HuH-7.5 (cell line): ENCODE measurements at places on chromosomes 11 and 22.
A peak's percentile ranks its signal among the peaks of the same experiment; 100 is the strongest.

- DNase-seq = peak; percentile 61
Observed at GRCh38 chr22:46036558-46037408, 59.8 kb upstream of the WNT7B start.

DNA sequence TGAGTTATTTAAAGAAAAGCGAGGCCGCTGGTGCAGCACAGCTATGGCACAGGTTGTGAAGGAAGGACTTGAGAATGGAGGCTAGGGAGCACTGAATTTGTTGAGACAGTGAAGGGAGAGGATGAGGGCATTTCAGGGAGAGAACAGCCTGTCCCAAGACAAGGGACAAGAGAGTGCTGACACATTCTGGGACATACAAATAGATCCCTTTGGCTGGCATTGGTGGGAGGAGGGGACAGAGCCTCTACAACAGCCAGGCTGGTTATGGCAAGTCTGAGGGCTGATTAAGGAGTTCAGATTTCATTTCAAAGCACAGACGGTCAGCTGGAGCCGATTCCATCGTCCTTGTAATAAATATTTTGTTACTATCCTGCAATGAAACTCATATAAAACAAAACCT, 1.7 kb upstream of the SLC29A2 start:
- no peak for DNase-seq

DNA sequence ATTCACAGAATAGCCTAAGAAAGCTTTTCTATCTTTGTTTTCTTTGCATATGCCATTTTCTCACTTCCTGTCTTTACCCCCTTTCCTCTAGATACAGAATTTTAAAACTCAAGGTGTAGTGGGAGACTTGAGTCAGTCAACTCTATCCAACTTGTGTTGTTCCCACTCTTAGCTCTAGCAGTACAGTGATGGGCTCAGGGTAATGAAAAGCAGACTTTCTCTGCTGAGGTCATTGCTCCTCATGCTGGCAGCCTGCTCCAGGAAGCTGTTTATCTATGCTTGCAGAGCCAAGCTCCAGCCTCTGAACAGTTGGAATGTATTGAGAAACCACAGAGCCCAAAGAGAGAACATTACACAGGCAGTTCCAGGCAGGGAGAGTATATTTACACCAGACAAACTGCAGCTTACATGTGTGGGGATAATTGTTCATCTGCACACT, 68.1 kb downstream of the CSTPP1 start:
- DNase-seq = peak; percentile 49

- DNase-seq = no peak
Observed at GRCh38 chr11:45481026-45481425, 184.4 kb downstream of the CHST1 start.

- DNase-seq = no peak
Observed at GRCh38 chr22:35887296-35887875, 141.2 kb downstream of the RBFOX2 start.

- no peak for DNase-seq
Observed at GRCh38 chr11:57202281-57202680, 20.5 kb downstream of the LRRC55 start.

GRCh38 chr11:105298174-105298573, 158.6 kb upstream of the CARD18 start:
- DNase-seq = no peak

DNA sequence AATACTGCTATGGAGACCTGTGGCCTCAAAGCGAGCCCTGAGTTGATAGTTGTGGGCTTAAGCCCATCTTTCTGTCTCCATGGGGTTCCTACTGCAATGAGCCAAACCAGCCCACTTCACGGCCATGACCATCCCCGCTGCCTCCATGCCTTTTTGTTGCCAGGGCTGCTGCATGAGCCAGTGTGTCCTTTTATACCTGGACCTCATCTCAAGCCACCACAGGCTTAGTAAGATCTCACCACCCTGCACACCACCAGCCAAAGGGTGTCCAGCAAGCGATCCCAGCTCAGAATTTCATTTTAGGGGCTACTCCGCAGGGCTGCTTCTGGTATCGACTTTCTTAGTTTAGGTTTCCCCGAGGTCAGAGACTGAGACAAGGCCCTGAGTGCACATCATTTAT, 8.3 kb downstream of the TP53AIP1 start:
- no peak for DNase-seq

DNA sequence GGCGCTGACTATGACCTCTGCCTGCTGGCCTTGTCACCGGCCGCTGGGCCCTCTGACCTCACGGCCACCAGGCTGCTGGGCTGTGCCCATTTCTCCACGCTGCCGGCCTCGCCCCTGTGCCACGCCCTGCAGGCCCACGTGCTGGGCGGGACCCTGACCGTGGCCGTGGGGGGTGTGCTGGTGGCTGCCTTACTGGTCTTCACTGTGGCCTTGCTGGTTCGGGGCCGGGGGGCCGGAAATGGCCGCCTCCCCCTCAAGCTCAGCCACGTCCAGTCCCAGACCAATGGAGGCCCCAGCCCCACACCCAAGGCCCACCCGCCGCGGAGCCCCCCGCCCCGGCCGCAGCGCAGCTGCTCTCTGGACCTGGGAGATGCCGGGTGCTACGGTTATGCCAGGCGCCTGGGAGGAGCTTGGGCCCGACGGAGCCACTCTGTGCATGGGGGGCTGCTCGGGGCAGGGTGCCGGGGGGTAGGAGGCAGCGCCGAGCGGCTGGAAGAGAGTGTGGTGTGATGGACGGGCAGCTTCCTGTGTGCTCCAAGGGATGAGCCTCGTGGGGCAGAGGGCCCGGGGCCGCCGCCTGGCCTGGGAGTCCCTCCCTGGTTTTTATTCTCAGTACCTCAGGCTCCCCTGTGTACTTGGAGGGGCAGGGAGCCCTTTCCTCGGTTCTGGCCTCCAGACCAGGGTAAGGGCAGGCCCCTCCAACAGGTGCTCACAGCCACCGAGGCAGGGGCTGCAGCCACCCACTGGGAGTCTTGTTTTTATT, 3.0 kb downstream of the LRFN4 start:
- DNase-seq = peak; percentile 83

DNA sequence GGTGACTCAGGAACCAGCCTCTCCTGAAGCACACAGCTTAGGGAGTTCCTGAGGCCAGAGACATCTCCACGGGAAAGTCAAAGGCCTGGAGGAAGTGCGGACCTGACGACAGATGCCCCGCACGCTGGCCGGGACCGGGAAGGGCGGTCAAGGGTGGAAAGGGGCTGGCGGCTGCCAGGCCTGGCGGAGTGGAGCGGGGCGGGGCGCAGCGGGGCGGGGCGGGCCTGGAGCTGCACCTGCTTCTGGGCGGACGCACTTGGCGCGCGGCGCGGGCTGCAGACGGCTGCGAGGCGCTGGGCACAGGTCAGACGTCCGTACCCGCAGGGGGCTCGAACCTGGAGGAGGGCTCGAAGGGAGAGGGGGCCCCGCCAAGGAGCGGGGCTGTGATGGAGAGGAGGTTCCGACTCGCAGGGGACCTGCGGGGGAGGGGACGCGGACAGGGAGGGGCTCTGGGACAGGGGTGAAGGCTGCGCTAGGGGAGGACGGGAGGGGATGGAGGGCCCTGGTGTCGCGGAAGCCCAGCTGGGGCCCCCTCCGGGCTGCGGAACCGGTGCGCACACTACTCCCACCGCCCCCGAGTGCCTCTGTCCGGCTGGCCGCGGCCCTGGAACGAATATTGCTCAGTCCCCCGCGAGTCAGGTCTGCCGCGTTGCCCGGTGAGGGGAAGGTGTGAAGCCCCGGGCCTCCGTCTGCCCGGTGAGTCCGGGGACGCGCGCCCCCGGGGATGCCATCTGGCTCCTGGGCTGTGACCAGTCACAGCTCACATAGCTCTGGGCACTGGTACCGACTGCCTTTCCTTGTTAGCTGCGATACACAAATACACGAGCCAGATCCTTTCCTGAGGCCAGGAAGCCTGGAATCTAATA, at the start of gene TMEM45B:
Gene TMEM45B, plus strand, starts transcription at position 253 of the 866 bp plus-strand sequence. CDS start 36,635 bp downstream, outside the sequence.
- DNase-seq = no peak

GRCh38 chr11:6563121-6563619, 40.2 kb downstream of the RRP8 start:
- no peak for DNase-seq

DNA sequence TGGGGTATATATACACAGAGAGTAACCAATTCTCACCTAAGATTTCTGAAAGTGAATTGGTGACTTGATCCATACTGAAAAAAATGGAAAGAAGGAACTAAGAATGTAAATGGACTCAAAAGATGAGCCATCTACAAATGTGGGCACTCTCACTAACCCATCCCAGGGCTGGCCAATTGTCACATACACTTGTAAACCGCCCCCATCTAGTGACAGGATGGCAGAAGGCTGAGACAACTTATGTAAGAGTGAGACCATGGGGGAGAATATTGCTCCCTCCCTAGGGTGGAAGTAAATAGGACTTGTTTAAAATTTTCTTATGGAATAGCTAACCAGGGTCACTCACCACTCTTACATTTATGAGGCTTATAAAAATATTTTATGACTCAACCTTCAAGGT, 377.1 kb upstream of the ISX start:
- no peak for DNase-seq

- DNase-seq = no peak
Observed at GRCh38 chr11:19079643-19080440, 19.3 kb upstream of the MRGPRX2 start.

GRCh38 chr11:72229336-72229924, 4.9 kb downstream of the INPPL1 start:
- no peak for DNase-seq

DNA sequence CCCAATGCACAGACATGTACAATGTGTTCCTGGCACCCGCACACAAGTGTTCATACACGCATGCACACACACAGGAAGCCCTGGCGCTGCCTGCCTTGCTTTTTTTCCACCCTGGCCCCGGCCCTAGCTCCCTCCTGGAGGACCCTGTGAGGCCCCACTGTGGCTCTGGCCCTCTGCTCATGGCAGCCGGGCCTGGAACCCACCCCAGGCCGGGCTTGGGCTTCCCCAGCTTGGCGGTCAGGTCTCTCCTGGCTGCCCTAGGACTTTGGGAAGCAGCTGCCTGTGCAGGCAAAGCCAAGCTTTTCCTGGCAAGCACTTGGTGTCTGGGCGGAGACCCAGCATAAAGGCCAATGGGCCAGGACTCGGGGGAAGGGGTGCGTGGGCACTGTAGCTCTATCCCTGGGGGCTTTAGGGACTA, 30.5 kb downstream of the CD82 start:
- DNase-seq = no peak

- DNase-seq = no peak
Observed at GRCh38 chr11:115566180-115566764, 62.1 kb upstream of the CADM1 start.

GRCh38 chr11:58647866-58648265, 25.4 kb downstream of the CNTF start:
- DNase-seq = no peak

DNA sequence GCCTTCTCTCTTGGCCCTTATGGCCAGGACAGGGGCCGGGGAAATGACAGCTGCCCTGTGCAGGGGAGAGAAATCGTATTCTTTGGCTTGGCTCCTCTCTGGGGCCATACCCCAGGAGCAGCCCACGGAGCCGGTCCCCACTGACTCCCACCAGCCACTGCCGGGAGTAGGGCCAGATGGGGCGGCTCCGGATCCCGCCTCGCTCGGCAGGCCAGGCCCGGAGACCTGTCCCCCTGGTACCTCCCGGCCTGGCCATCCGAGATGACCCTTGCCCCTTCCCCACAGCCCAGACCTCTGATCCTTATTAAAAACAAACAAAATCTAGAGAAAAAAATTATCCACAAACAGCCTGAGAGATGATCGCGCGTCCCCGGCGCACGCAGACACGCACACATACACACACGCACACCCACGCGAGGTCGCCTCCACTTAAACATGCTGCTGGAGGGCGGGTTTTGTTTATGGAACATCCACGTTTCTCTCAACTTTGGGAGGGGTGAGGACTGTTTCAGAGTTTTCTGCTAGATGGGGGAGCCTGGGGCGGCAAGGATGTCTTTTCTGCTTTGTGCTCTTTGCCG, 59.1 kb downstream of the IGLL1 start:
- peak; percentile 75 for DNase-seq

GRCh38 chr11:69273571-69273970, 20.4 kb upstream of the MYEOV start:
- no peak for DNase-seq

GRCh38 chr11:43746670-43747069, 66.1 kb downstream of the HSD17B12 start:
- no peak for DNase-seq

DNA sequence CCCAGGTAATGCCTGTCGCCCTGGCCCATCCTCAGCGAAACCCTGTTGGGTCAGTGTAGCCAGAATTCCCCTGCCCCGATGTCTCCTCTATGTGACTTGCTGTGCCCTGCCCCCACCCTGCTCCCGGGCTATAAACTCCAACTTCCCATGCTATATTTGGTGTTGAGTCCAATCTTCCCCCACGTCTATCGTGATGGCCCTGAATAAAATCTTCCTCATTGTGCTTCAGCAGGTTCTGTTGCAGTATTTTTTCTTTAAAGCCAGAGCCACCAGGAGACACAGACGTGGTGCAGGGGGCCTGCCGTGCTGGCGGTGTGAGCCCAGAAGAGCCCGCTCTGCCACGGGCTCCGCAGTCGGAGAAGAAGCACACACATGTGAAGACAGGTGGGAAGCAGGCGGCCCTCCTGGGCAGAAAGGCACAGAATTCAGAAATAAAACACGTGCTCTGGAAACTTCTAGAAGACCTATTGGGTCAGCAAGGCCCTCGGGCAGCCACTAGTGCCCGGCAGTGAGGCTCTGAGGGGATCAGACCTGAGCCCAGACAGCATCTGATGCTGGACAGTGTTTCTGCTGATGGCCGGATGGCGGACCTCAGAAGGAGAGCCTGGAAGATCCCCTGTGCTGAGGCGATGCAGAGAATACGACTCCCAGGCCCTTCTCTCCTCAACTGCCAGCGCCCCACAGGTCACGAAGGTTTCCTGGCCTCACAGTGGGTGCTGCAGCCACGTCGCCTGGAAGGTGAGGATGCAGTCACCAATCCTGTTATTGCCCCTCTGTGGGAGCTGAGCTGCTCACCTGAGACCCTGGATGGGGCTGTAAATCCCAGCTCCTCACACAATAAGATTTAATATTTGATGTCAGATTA, 501.9 kb downstream of the BRD1 start:
- DNase-seq = no peak

GRCh38 chr11:34492806-34493414, 20.7 kb downstream of the ELF5 start:
- peak; percentile 45 for DNase-seq

DNA sequence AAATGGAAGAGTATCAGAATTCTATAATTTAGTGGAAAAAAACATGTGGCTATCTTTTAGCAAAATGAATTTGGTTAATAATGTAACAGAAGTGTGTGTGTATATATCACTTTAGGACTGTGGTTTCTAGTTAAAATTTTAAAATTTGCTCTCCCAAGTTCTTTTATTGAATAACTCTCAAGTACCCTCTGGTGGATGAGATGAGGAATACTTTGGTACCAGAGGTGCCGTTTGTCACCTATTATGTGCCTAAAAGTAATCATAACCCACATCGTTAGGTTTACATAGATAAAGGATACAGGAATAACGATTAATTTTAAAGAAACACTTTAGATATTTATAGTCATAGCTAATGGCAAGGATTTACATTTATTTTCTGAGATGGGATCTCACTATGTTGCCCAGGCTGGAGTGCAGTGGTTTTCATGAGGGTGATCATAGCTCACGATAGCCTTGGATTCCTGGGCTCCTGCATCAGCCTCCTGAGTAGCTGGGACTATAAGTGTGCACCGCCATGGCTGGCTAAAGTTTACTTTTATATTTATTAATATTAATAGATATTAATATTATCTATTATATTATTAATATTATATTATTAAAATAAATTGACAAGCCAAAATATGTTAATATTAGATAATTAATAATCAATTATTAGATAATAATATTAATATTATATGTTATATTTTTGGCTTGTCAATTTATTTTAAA, 66.7 kb upstream of the CAPRIN1 start:
- DNase-seq = no peak
